Activated T-cell treated with anti-CD3 and anti-CD28 coated beads, Interleukin-2, amount 50 U/mL, for 48 hours (primary cell): ENCODE measurements at places on chromosomes 2 and 18.
A peak's percentile ranks its signal among the peaks of the same experiment; 100 is the strongest.

- DNase-seq: no peak
Observed at GRCh38 chr2:53994818-53995808, 24.3 kb upstream of the PSME4 start.

- DNase-seq: peak; percentile 62
Observed at GRCh38 chr2:161992531-161992930, 81.5 kb downstream of the DPP4 start.

- no peak for DNase-seq
Observed at GRCh38 chr18:460791-461190, 39.7 kb downstream of the COLEC12 start.

GRCh38 chr2:10083692-10084211, 3.5 kb upstream of the CYS1 start:
- DNase-seq: no peak

DNA sequence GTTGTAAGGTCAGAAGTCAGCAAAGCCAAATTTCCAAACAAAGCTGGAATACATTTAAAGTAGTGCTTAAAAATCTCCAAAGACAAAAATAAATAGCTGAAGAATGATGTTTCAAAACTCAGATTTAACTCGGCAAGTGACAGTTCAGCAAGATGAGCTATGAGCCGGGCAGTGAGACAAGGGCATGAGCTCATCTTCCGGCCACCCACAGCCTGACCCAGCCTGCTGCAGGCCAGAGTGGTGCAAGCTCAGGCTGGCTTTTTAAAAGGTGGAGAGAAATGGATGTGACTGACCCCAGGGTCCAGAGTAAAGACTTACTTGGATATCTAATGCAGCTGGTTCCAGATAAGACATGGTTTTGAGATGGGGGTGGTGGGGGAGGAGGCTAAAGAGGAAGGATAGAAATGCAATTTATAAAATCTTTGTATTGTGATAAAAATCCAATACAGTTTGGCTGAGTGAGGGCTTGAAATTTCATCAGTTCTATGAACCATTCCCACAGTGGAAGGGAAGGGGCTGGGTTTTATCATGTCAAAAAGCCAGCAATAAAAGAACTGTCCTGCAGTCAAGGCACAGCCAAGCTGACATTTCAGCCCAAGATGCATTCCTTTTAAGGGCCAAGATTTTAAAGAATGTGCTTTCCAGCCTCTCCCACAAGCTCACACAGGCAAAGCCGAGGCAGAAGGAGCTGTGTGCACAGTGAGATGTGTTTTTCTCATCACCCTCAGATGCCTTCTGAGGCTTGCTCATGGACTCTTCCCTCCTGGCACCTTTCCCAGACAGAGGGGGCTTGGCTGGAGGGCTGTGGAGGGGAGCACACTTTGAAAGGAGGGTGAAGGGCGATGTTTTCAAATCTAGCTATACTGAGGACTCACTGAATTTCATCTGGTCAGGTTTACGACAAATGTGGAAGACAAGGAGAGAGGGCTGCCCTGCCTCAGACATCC, 97.9 kb upstream of the KLHL29 start:
- DNase-seq: no peak

DNA sequence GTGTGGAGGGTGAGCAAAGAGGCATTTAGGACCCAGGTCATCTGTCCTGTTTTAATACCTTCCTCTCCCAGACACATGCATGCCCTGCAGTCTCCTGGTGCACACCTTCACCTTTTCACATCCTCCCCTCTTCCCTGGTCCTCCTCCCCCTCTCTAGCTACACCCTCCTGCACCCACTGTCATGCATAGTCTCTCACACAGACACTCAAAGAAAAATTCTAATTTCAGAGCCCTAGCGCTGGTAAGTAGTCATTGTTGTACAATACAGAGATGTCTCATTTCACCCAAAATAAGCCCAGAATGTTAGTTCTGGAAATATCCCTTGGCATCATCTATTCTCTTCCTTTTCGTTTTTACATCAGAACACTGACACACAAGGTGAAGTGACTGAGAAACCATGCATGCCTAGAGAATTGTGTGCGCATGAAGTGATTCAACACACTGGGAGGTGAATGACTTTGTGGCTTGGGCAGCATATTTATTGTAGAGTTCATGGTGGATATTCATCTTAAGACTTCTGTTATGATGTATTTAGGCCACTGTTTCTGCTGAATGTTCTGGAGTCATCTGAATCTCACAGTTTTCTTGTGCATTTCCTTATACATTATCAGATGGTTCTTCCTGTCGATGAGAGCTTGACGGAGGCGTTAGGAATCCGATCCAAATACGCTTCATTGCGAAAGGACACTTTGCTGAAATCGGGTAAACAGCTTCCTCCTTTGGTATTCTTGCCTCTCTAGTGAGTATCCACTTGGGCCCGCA, 69.9 kb downstream of the COA5 start:
- no peak for DNase-seq

DNA sequence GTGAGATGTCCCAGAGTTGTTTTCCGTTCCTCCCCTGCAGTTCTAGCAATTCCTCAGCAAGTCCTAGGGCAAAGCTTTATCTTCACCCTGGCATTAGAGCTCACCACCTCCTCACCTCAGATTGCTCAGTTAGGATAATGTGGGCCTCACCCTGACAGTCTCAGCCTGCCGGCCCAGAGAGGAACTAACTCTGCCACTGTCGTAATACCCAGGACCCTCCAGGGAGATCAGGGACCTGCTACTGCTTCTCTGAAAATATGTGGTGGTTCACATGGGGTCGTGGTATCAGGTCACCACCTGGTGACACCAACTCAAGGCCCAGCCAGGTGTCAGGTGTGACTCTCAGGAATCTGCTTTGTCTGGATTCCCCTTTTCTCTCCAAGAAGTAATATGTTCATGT, 120.7 kb downstream of the FEZ2 start:
- no peak for DNase-seq

GRCh38 chr2:209380293-209380692, 43.6 kb upstream of the MAP2 start:
- DNase-seq: no peak

GRCh38 chr2:191999101-191999841, 152.4 kb upstream of the CAVIN2 start:
- DNase-seq: no peak

GRCh38 chr2:122595065-122595464, 839.6 kb downstream of the TSN start:
- DNase-seq: no peak

DNA sequence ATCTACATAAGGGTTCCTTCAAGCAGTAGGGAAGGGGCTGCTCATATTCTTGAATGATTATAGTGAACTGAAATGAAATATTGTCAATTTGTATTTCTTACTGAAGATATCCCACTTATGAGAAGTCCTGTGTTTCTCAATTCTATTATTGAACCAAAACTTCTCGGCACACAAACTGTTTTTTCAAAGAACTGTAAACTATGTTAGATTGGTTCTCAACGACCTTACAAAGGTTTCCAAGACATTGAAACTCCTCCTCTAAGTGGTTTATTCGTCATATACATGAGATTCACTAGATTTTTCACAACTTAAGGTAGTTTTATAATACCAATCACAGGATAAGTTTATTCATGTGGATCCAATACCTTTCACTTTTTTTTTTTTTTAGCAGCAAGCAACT, 1.4 kb downstream of the CCL20 start:
- no peak for DNase-seq

DNA sequence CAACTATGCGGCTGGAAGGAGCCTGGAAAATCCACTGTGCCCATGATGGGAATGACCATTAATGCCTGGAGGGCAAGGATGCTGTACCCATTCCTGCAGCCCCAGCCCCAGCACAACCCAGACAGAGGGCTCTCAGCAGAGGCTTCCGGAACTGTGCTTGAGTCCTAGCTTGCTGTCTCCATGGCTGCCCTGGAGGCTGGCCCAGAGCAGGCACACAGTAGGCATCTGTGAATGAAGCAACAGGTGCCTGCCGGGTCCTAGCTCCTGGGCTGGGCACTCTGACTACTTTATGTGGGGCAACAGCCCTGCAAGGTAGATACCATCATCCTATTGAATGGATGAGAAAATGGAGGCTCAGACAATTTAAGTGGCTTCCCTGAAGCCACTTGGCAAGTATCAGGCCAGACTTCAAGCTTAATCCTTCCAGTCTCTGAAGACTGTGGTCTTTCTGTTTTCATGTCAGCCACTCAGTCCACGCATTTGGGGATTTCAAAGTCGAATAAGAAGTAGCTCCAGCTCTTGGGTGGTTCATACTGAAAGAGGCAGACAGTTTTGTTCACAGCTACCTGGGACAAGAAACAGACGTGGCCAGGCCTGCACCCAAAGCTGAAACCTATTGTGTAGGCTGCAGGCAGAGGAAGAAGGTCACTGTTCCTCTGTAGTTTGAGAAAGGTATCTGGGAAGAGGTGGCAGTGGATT, 237.5 kb downstream of the ZBTB7C start:
- DNase-seq: no peak

GRCh38 chr18:2978661-2979106, 34.3 kb downstream of the LPIN2 start:
- peak; percentile 62 for DNase-seq
